ENCODE measurements at places on chromosomes 5 and 9.

DNA sequence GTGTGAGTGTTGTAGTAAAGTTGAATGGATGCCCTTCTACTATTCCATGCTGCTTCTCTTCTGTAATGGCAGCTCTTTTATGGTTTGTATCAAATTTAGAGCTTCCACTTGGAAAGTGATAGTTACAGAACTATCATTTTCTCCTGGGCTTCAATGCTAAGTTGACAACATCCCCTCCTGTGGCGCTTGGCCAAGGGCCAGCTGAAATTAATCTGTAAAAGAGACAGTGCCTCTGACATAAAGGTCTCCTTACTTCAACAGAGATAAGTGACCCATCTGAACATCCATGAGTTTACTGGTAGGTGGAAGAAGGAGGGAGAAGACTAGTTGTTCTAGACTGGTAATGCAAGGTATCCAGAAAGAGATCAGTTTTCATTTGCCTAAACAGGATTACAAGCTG, 39.7 kb downstream of the CHSY3 start:
- no peak for DNase-seq

GRCh38 chr9:18851069-18851795, 181.8 kb downstream of the SAXO1 start:
- no peak for DNase-seq

DNA sequence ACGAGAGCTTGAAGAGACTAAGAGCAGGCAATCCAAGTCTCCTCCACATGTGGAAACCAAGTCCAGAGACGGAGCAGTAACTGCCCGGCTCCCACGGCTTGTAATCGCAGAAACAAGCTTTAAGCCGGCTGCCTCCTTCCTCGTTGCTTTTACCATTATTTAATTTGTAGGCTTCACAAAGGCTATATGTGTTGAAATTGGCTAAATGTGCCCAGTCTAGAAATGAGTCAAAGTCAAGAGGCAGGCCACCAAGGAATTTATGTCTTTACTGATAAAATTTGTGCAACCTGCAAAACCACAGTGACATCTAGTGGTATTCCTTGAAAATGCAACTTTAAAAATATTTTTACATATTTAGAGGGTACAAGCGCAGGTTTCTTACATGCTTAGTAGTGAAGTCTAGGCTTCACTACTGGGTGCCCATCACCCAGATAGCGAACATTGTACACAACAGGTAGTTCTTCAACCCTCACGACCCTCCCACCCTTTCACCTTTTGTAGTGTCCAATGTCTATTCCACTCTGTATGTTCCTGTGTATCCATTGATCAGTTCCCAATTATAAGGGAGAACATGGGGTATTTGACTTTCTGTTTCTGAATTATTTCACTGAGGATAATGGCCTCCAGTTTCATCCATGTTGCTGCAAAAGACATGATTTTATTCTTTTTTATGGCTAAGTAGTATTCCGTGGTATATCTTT, 33.5 kb upstream of the EBF1 start:
- no peak for DNase-seq

DNA sequence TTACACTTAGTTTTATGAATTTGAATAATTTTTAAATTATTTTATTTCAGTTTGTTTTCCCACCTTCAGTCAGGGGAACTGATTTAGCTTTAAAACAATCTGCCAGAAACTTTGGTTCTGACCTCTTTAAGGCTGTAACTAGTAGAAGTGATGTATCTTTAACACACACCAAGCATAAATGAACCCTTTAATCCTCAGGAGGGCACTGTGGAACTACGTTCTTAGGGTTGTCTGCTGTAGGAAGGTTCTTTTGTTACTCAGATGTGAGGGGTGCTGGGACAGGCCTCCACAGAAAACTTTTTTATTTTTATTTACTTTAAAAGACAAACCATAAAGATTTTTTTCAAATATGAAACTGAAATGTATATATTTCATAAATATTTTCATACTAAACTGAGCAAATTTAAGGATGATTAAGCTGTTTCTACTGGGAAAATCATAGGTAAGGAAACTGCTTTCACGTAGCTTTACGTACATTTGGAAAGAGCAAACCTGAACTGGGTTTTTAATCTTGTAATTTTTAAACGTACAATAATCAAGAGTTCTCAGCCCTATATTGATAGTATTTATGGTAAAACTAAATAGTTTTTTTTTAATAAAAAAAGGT, 5.3 kb downstream of the KLF4 start:
- no peak for DNase-seq

DNA sequence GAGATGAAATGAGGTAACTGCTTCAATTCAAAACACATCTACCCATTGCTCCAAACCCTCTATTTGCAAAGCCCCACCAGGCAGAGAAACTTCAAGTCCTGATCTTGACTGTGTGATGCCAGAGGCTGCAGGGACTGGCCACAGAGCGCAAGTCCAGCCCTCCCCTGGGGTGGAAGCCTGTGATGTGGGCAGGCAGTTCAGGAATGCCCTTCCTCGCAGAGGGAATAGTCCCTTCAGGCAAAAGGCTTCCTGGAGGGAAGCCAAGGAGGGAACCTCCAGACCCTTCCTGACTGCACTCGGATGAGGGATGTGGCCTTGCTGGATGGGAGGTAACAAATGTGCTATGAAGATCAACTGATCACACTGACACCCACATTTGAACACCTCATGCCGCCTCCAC, 131.2 kb downstream of the SLIT3 start:
- no peak for DNase-seq

DNA sequence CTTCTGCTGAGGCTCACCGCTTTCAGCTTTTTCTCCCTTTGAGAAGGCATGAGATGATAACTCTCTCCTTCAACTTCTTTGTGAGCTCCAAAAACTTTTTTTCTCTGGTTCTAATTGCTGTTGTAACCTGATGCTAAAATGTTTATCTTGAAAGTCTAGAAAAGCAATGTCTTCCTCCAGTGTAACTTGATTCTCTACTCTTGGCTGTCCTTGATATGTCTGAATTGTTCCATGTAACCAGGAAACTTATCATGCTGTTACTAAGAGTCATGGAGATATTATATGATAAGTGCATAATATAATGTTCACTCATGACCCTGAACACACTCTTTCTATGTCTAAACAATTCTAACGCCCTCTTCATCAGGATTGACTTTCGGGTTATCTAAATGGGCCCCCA, 128.0 kb upstream of the ABCA1 start:
- no peak for DNase-seq

- DNase-seq, result no peak
Measured at GRCh38 chr5:110634475-110634874, 92.0 kb downstream of the TMEM232 start.
